ENCODE measurements at places on chromosomes 12 and 14.

GRCh38 chr14:91755570-91756295 is 23.8 kb upstream of the CATSPERB start:
- DNase-seq, result no peak

DNA sequence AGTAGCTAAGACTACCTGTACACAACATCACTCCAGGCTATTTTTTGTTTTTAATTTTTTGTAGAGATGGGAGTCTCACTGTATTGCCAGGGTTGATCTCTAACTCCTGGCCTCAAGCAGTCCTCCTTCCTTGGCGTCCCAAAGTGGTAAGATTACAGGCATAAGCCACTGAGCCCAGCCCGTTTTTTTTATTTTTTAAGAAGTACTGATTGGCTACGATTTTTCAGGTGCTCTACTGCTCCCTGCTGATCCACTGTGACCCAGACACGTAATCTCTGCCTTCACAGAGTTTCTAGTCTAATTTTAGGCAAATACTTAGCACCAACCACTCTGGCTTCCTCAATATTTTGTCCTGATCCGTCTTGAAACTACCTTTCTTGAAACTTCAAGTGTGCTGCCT is 4.3 kb upstream of the STRN3 start:
- no peak for DNase-seq

- DNase-seq, result no peak
These were observed 3.9 kb downstream of the ENTPD5 start for GRCh38 chr14:74015176-74015575.

DNA sequence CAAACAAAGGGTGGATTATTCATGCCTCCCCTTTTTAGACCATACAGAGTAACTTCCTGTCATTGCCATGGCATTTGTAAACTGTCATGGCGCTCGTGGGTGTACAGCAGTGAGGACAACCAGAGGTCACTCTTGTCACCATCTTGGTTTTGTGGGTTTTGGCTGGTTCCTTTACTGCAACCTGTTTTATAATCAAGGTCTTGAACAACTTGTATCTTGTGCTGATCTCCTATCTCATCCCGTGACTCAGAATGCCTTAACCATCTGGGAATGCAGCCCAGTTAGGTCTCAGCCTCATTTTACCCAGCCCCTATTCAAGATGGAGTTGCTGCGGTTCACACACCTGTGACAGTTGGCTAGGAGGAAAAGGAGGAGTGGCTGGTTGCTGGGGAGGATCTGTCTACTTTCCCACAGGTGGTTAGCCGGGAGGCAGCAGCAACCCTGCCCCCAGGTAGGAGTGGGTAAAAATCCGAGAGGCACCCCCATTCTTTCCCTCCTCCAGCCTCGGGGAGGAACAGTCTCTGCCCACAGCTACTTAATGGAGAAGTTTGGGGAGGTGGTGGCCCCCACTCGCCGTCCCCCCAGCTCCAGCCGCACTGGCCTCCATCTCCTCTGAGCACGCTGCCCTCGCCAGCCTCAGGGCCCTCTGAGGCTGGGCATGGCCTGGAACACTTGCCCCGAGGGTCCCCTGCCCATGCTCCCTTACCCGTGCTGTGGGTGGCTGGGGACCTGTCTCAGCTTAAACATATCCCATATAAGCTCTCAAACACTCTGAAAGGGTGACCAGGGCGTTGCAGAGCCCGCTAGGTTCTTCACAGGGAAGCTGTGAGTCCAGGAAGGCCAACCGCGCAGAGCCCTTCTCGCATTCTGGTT is 41.7 kb downstream of the SMIM41 start:
- no peak for DNase-seq

DNA sequence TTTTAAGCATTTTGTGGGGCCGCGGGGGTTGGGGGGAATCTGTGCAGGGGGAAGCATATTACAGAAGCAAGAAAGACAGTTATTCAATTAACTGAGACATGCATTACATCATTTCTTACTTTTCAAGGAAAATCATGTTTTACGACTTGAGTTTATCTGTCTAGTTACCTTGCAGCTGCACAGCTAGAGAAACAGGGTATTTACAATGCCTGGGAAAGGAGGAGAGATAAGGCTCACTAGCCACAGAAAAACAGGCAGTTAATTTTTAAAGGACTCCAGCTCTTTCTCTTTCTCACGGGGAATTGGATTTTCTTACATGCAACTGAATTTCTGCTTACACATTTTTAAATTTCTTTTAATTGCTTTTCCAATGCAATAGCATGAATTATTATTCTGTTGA is 22.2 kb downstream of the FCF1 start:
- no peak for DNase-seq

DNA sequence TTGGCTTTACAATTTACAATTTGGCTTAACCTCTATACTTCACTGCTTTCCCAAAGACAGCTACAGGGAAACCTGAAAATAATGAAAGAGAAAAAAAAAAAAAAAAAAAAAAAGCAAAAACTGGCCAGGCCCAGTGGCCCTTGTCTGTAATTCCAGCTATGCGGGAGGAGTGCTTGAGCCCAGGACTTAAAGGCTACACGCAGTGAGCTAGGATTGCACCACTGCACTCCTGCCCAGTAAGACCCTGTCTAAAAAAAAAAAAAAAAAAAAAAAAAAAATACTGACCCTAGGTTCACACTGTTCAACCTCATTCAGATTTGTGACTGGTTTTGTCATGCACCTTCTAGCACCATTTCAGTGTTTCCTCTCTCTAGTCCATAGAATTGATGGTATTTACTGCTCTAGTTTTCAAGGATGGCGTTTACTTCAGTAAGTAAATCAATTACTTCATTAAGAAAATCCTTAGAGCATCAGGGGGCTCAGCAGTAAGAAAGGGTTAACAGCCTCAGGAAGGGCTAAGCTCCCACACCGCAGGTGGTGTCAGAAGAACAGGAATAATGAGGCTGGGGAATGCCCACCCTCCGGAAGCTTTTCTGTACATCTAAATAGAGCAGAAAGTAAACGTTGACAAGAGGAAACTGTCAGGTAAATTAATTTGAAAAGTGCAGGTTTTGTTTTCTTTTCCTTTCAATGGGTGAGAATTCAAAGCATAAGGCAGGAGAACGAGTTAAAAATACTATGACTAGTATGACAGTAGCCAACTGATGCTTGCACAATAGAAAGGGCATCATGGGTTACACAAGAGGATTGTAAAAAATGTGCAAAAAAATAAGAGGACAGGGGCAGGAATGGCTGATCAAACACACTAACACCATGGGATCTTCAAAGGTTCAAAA is 115.0 kb upstream of the MDM1 start:
- DNase-seq, result peak; percentile 90

GRCh38 chr12:54417712-54418440 is 1.2 kb downstream of the ITGA5 start:
- peak; percentile 53 for DNase-seq

GRCh38 chr12:43095669-43096280 is 456.2 kb downstream of the ADAMTS20 start:
- DNase-seq, result no peak

GRCh38 chr12:70366581-70367257 is 629 bp downstream of the KCNMB4 start:
- peak; percentile 76 for DNase-seq

GRCh38 chr12:3142386-3142785 is 65.2 kb downstream of the TSPAN9 start:
- DNase-seq, result no peak

GRCh38 chr14:99257122-99257672 is 14.8 kb downstream of the BCL11B start:
- no peak for DNase-seq

- no peak for DNase-seq
These were observed 245.0 kb downstream of the ATP23 start for GRCh38 chr12:58186401-58186800.

GRCh38 chr12:53196486-53196885 is 10.6 kb downstream of the ITGB7 start:
- DNase-seq, result no peak

DNA sequence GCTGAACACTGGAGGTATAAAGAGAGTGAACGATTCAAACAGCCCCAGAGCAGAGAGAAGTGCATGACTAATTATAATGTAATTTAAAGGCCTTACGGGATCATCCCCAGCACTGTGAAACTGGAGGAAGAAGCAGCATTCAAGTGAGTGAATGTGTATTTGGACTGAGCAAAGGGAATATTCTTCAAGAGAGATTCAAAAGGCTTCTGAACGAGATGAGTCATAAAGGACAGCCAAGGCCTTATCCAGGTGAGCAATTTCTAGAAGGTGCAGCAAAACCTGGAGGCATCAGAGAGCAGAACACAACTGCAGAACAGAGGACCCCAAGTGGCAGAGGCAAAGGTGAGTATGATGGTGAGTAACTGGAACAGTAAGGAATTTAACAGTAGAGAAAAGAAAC is 127.2 kb downstream of the BCAT1 start:
- no peak for DNase-seq

DNA sequence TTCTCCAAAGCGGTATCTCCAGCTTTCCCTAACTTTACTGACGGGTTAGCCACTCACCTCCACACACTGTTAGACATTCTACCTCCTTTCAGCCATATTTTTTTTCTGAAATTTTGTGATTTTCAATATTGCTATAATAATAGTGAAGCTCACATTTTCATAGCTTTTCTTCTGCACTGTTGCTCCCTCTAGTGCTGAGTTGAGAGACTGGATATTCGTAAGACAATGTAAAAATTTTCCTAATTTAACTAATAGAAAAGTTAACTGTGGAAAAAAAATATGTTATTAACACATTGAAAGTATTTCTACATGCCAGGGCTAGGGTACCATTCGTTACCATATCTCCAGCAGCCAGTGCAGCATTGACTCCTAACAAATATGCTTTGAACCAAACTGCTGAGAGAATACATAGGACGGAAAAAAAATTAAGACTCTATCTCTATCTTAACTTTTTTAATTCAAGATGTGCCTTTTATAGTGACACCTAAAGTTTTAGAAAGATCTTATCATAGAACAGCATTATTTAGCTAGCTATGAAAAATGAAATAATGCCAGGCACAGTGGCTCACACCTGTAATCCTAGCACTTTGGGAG is 48.7 kb upstream of the ABCC9 start:
- DNase-seq, result no peak

DNA sequence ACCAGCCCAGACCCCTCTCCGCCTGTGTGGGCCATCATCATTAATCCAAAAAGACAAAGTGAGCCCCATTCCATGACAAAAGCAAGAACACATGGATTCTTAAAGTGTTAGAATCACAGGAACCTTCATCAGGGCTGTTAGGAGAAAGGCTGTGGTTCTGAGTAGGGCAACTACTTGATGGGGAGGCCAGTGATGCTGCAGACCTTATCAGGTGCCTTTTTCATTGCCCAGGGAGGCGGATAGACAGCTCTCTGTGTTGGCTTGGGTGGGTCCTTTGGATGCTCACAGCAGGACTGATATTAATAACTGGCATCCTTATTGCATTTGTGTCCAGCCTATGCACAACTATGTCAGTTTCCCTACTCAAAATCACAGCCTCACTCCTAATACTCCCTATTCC is 2.3 kb downstream of the HEBP1 start:
- DNase-seq, result no peak

DNA sequence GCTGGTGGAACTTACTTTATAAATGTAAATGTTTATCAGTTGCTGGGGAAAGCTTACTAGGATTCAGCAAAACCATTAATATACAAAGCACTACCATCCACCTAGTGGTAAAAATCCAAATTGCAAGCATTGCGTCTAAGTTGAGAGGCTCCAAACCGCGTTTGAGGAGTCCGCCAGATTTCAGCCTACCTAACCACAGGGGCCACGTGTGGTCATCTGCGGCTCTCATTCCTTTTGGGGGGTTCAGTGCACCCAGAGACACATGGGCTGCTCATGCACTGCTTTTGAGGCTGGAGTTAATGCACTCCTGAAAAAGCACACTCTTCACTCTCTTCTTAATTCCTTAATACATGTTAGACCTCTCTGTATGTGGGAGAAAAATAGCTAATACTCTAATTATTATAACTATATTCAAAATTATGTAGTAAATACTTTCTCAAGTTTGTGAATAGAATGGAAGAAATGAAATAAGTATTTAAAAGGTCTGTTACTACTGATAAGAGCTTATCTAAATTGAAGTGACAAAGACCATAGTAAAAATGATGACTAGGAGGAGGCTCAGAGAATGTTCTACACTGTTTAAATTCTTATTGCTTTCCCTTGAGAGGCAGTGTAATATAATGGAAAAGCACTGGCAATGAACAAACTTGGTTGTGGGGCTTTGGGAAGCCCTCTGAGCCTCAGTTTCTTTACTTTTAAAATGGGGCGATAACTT is 41.4 kb upstream of the MANSC4 start:
- peak; percentile 83 for DNase-seq

- DNase-seq, result no peak
These were observed 36.2 kb upstream of the ETNK1 start for GRCh38 chr12:22588817-22589216.

GRCh38 chr12:44960856-44961255 is 84.7 kb upstream of the NELL2 start:
- DNase-seq, result peak; percentile 44

DNA sequence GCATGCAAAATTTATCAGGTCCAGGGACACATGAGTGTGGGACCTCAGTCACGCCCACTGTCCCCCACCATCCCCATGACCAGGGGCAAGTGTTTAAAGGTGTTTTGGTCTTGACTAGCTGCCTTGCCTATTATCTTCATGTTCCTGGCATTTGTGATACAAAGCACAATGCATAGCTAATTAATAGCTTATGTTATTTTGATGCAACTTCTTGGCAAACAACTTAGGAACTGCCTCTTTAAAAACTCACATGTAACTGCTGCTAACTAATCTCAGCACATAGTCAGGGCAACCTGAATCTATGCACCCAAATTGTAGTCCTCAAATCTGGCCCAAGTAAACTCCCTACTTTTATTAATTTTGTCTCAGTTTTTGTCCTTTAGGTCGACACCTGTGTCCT is 7.4 kb upstream of the OR6J1 start:
- DNase-seq, result no peak

- no peak for DNase-seq
These were observed 13.8 kb downstream of the GXYLT1 start for GRCh38 chr12:42130672-42131402.

GRCh38 chr12:126558219-126558618 is 1493.0 kb downstream of the AACS start:
- no peak for DNase-seq

DNA sequence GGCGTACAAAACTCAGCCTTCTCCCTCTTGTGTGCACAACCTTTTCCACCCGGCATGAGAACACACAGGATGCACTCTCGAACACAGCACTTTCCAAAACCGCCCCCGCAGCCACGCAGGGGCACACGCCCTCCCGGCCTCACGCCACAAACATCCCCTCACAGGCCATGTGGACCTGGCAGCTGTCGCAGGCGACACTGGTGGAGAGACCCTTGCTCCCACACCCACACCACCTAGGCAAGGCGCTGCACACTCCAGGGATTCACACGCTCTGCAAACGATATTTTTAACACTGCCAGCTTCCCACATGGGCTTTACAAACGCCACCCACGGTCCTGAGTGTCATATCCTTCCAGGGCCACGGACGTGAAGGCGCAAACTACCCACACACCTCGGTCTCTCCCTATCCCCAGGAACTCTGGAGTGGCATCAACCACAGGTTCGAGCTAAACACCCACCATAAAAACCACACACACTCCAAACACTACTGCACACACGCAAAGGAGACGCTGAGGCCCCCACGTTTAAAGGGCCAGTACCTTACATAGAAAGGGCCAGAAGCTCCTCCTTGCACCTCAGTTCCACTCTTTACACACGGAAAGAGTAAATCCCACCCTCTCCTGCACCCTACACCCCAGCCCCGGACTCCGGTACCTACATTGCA is 12.4 kb upstream of the ITGB7 start:
- no peak for DNase-seq

All from neural progenitor cell (in vitro differentiated cells).